ENCODE measurements at places on chromosomes 4 and X.

- DNase-seq = no peak
Observed at GRCh38 chr4:16136827-16137226, 53.0 kb upstream of the PROM1 start.

GRCh38 chr4:16661813-16662212 is 236.6 kb downstream of the LDB2 start:
- peak; percentile 10 for DNase-seq

DNA sequence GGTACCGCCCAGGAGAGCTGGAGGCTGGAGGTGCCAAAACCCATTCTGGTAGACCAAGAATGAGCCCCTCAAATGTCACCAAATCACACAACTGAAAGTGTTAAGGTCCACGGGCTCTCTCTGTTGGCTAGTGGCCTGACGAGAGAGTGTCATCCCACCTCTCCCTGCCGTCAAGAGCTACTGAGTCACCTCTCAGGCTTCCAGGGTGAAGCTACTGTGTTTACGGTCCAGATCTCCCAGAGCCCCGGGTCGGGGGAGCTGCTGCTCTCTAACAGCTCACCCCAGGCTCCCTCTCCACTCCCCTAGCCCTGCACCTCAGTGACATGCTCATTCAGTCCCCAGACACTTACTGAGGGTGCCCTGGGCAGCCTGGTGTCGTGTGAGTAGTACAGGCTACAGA is 59.2 kb downstream of the ADGRG2 start:
- peak; percentile 40 for DNase-seq

DNA sequence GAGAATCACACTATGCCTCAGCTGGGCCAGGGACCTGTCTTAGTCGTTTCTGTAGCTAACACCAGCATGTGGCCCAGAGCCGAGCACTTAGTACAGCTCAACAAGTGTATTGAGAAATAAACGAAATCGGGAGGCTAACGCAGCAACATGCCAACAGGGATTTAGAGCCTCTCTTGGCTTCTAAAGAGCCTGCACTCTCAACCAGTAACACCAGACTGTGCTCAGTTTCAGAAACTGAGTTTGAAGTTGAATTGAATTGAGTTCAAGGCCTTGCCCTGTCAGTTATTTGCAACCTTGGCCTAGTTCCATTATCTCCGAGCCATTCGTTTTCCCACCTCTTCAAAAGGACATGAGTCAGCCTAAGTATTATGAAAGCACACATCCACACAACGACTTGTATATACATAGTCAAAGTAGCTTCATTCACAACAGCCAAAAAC is 71.3 kb upstream of the LDB2 start:
- DNase-seq = peak; percentile 56

GRCh38 chr4:10664408-10664807 is 20.2 kb downstream of the CLNK start:
- DNase-seq = peak; percentile 82

- no peak for DNase-seq
Observed at GRCh38 chr4:90888571-90888970, 761.4 kb downstream of the CCSER1 start.

GRCh38 chrX:13168269-13168668 is 123.8 kb upstream of the FAM9C start:
- no peak for DNase-seq

DNA sequence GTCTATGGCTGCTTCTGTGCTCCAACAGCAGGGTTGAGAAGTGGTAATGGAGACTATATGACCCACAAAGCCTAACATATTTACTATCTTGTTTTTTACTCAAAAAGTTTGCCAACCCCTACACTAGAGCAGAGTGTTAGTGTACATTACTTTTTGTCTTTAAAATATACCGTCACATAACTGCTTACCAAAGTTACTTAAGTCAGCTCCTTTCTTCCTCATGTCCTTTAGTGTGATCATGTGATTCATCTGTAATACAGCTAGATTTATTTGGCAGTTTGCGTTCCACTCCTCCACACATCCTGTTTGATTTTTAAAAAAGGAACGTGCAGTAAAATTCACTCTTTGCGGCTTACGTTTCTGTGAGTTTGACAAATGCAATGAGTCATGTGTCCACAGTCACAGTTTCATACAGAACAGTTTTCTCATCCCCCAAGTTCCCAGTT is 162.4 kb upstream of the GPRIN3 start:
- peak; percentile 94 for DNase-seq

DNA sequence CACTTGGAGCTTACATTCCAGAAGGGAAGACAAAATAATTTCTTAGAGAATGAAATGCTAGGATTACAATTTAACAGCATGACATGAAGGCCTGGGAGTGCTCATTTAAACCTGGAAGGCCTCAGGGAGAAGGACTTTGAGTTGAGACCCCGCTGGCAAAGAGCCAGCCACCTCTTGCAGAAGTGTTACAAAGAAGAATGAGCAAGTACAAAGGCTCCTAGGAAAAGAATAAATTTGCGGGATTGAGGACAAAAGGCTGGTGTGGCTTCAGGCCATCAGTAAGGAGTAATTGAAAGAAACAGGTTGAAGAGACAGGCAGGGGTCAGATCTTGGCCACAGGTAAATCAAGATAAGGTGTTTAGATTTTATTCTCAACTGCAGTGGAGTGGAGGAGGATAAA is 3.1 kb upstream of the ELOVL6 start:
- DNase-seq = no peak

DNA sequence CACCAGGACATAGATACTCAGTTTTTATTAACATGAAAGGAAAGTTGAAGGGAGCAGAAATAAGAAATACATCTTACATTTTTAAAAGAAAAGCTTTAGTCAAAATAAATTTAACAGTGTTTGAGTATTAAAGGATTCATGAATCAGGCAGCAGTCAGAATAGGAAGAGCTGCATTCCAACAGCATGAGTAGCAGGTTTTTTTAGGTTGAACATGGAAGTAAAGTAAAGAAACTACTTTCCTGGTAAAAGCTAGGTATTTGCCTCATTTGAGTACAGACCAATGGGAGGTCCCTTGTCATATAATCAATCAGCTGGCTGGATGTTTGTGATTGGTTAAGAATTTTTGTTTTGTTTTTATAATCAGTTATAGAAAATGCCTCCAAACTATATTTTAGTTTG is 645.9 kb upstream of the INTU start:
- peak; percentile 75 for DNase-seq
